ENCODE measurements at places on chromosomes 4 and X.

DNA sequence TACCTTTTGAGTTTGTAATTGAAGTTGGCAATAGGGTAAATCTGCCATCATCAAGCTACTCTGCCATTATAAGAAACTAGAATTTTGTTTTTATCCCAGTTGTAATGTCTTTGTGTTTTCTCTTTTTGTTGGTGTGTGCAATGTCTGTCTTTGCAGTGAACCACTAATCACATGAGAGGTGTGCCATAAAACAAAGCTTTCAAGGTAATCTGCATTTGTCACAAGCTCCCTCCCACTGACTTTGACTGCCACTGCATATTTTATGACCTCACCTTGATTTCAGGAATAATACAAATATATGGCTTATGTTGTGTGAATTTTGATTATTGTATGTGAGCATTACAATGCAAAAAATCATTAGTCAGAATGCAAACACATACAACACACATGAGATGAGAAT lies 9.0 kb upstream of the GBA3 start:
- DNase-seq, result no peak

GRCh38 chr4:54517781-54518444 lies 139.8 kb upstream of the KIT start:
- DNase-seq, result no peak

DNA sequence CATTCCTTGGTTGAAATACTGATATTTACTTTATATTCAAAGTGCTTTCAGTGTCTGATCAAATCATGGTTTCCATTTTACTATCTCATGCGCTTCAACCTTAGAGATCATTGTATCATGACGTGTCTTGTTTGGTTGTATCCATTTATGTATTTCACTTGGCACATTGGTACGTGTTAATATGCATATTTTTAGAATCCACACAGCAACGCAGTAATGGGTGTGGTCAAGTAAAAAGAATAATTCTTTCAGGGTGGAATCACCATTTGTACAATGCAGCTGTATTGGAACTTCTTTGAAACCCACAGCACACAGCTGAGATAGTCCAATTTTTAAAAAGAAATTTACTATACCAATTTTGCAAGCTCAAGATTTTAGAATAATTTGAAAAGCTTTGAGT lies 29.1 kb downstream of the VCX start:
- no peak for DNase-seq

- DNase-seq, result no peak
Measured at GRCh38 chr4:128916832-128917231, 107.3 kb downstream of the JADE1 start.

DNA sequence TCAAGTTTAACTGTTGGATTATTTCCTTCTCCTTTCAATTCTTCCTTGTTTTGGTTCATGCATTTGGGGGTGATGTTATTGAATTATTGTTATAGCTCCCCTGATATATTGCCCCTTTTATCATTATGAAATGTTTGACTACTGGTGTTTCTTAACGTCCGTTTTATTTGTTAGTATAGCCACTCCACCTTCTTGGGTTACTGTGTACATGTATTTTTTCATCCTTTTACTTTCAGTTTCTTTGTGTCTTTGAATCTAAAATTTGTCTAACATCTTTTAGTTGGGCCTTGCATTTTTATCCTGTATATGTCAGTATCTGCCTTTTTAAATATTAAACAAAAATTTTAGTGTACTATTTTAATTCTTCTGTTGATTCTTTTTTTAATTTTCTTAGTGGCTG lies 88.7 kb downstream of the TNIP2 start:
- no peak for DNase-seq
